ENCODE measurements at places on chromosomes 13 and 19.

DNA sequence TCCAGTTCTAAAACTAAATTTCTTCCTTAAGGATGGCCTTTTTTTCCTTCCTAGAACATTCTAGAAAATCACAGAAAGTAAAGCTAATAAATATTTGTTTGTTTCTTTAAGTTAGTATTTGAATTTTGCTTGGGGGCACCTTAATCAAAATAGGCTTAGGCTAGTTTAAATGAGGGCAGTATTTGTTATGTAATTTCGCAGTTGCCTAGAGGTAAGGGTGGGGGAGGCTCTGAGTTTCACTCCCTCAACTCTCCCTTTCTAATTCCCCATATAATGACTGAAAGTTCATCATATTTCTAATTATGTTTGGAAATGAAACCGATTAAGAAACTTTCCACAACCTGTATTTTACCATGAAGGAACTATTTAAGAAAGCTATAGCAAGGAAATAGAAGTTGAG lies 40.6 kb downstream of the PCDH17 start:
- no peak for DNase-seq

GRCh38 chr19:33736158-33736557 lies 60.5 kb upstream of the KCTD15 start:
- no peak for DNase-seq

- no peak for DNase-seq
Measured at GRCh38 chr19:12543855-12544254, 7.4 kb downstream of the ZNF564 start.

DNA sequence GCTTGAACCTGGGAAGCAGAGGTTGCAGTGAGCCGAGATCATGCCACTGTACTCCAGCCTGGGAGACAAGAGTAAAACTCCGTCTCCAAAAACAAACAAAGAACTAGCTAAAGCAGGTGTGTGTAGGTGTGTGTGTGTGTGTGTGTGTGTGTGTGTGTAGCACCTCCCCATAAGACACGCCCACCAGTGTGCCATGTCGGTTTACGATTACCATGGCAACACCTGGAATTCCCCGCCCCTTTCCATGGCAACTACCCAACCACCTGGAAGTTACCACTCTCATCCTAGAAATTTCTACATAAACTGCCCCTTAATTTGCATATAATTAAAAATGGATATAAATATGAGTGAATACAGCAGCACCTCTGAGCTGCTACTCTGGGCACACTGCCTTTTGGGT lies 80.9 kb upstream of the ADGRE5 start:
- DNase-seq = no peak

Data from activated CD4-positive, alpha-beta memory T cell treated with anti-CD3 and anti-CD28 coated beads for 36 hours (primary cell).